ENCODE measurements at places on chromosomes 7 and 10. TPM values are rescaled to one million over a fixed set of nuclear protein-coding genes. Genes with fewer than 3 reads are reported as not detected.

MYO3A gene
- polyA plus RNA-seq = not detected

HTR5A gene
- 0.04 TPM for polyA plus RNA-seq

METTL27 gene
- polyA plus RNA-seq = 0.94 TPM

CRHR2 gene
- polyA plus RNA-seq = not detected

TAS2R39 gene
- polyA plus RNA-seq = not detected

CTAGE6 gene
- not detected for polyA plus RNA-seq

GDF10 gene
- polyA plus RNA-seq = not detected

MOGAT3 gene
- 58.9 TPM for polyA plus RNA-seq

RADIL gene
- polyA plus RNA-seq = 1.6 TPM

IPMK gene
- polyA plus RNA-seq = 4.9 TPM

ADAM12 gene
- polyA plus RNA-seq = 0.45 TPM

C10orf67 gene
- 0.07 TPM for polyA plus RNA-seq

PON1 gene
- polyA plus RNA-seq = not detected

NUDT1 gene
- polyA plus RNA-seq = 22.7 TPM
